CD4-positive, alpha-beta memory T cell (primary cell): ENCODE measurements at places on chromosomes 12 and 14. TPM values are rescaled to one million over a fixed set of nuclear protein-coding genes. Genes with fewer than 3 reads are reported as not detected.
A peak's percentile ranks its signal among the peaks of the same experiment; 100 is the strongest.

- no peaks in the 10 kb centered on the region for H3K36me3 ChIP-seq
- H3K4me1 ChIP-seq = no peaks in the 10 kb centered on the region
- no peak overlapping the region for H3K27ac ChIP-seq
- DNase-seq = no peak
- H3K4me3 ChIP-seq = no peak overlapping the region
Observed at GRCh38 chr14:71485833-71486232, 446.4 kb upstream of the RGS6 start.

The ASIC1 gene
- total RNA-seq = 0.26 TPM

GRCh38 chr14:21075719-21076437 lies 5.8 kb downstream of the ARHGEF40 start:
- DNase-seq = no peak
- H3K27me3 ChIP-seq = peaks cover 22% of the 10 kb centered on the region
- no peak overlapping the region for H3K27ac ChIP-seq
- H3K4me1 ChIP-seq = peaks cover 13% of the 10 kb centered on the region
- no peaks in the 10 kb centered on the region for H3K36me3 ChIP-seq

The CLEC6A gene
- not detected for total RNA-seq

DNA sequence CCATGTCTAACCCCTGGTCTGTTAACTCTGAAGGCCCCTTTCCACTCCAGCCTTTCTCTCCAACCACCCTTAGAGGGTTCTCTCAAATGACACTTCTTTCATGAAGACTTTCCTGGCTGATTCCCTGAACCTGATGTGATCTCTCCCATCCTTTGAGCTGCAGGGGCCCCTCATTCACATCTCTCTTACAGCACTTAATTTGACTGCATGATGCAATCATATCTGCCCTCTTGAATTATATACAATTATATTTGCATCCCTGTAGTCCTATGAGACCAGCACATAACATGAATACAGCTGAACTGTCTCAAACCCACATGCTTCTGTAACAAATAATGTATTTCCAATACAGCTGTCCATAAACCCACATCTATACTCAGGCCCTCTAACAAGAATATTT lies 56.4 kb downstream of the PPP2R5E start:
- H3K36me3 ChIP-seq = no peaks in the 10 kb centered on the region
- H3K27ac ChIP-seq = no peak overlapping the region
- no peak for DNase-seq
- no peaks in the 10 kb centered on the region for H3K27me3 ChIP-seq
- H3K4me3 ChIP-seq = no peak overlapping the region
- peaks cover 6% of the 10 kb centered on the region for H3K4me1 ChIP-seq

The PTGDR gene
- total RNA-seq = 2.1 TPM

DNA sequence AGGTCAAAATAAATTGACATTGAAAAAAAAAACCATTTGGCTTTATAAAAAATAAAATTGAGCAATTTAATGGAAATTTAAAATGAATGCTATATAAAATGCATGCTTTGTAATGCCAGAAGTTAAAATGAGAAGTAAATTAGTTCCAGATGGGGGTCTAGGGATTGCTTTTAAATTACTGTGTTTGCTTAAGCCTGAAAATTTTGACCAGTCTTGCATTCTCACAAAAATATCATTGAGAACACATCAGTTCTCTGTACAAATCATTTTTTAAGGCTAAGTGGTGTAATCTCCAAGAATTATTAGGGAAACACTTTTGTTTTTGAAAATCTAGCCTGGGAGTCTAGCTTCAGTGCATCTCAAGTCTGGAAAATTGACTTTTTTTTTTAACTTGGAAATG lies 90.7 kb downstream of the RERG start:
- no peak overlapping the region for H3K4me3 ChIP-seq
- no peaks in the 10 kb centered on the region for H3K36me3 ChIP-seq
- no peak overlapping the region for H3K27ac ChIP-seq
- H3K27me3 ChIP-seq = no peaks in the 10 kb centered on the region

- H3K27me3 ChIP-seq = no peaks in the 10 kb centered on the region
- H3K36me3 ChIP-seq = no peaks in the 10 kb centered on the region
- no peak for DNase-seq
- H3K4me3 ChIP-seq = no peak overlapping the region
Observed at GRCh38 chr12:73421832-73422231, 1115.8 kb upstream of the ATXN7L3B start.

GRCh38 chr12:31584782-31585181 lies 6.2 kb downstream of the DENND5B start:
- H3K4me1 ChIP-seq = no peaks in the 10 kb centered on the region
- H3K27me3 ChIP-seq = peaks cover 13% of the 10 kb centered on the region
- no peak overlapping the region for H3K4me3 ChIP-seq
- no peaks in the 10 kb centered on the region for H3K36me3 ChIP-seq
- H3K27ac ChIP-seq = no peak overlapping the region

The RIPK3 gene
- 63.5 TPM for total RNA-seq

DNA sequence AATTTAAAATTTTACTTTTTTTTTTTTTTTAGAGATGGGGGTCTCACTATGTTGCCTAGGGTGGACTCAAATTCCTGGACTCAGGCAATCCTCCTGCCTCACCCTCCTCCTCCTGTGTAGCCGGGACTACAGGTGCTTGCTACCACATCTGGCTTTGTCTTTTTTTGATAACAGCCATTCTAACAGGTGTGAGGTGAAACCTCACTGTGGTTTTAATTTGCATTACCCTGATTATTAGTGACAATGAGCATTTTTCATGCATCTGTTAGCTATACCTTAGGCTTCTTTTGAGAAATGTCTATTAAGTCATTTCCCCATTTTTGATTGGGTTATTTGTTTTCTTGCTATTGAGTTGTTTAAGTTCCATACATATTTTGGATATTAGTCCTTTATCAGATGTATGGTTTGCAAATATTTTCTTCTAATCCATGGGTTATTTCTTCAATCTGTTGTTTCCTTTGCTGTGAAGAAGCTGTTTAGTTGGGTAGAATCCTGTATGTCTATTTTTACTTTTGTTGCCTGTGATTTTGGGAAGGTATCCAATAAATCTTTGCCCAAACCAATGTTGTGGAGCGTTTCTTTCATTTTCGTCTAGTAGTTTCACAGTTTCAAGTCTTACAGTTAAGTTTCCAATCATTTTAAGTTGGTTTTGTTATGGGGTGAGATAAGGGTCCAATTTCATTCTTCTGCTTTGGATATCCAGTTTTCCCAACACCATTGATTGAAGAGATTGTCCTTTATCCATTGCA lies 86.1 kb downstream of the MYF5 start:
- no peaks in the 10 kb centered on the region for H3K36me3 ChIP-seq
- no peaks in the 10 kb centered on the region for H3K4me1 ChIP-seq
- no peak overlapping the region for H3K27ac ChIP-seq

GRCh38 chr12:123941624-123942237 lies 30.9 kb downstream of the CCDC92 start:
- H3K27me3 ChIP-seq = no peaks in the 10 kb centered on the region
- no peak for DNase-seq
- H3K36me3 ChIP-seq = peaks cover 19% of the 10 kb centered on the region
- H3K4me1 ChIP-seq = peaks cover 20% of the 10 kb centered on the region
- H3K27ac ChIP-seq = no peak overlapping the region
- no peak overlapping the region for H3K4me3 ChIP-seq

GRCh38 chr12:46374310-46374709 lies 1.7 kb upstream of the SLC38A2 start:
- DNase-seq = no peak
- H3K27ac ChIP-seq = no peak overlapping the region
- H3K36me3 ChIP-seq = peaks cover 12% of the 10 kb centered on the region
- no peak overlapping the region for H3K4me3 ChIP-seq
- H3K4me1 ChIP-seq = peaks cover 37% of the 10 kb centered on the region
- no peaks in the 10 kb centered on the region for H3K27me3 ChIP-seq

DNA sequence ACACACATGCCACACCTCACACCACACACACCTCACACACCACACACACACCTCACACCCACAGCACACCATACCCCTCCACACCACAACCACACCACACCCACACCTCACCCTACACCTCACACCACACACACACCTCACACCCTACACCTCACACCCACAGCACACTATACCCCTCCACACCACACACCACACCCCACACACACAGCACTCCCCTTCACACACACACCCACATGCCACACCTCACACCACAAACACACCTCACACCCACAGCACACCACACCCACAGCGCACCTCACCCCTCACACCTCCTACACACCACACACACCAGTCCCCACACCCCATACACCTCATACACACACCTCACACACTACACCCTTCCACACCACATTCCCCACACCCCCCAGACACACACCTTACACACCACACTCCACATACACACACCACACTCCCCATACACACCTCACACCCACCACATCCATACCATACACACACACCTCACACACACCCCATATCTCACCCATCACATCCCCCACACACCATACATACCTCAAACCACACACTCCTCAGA lies 80.0 kb downstream of the ACTN1 start:
- H3K4me1 ChIP-seq = no peaks in the 10 kb centered on the region
- peaks cover 19% of the 10 kb centered on the region for H3K36me3 ChIP-seq
- H3K27me3 ChIP-seq = no peaks in the 10 kb centered on the region
- no peak overlapping the region for H3K27ac ChIP-seq
- H3K4me3 ChIP-seq = no peak overlapping the region
- no peak for DNase-seq

The ASPG gene
- not detected for total RNA-seq

DNA sequence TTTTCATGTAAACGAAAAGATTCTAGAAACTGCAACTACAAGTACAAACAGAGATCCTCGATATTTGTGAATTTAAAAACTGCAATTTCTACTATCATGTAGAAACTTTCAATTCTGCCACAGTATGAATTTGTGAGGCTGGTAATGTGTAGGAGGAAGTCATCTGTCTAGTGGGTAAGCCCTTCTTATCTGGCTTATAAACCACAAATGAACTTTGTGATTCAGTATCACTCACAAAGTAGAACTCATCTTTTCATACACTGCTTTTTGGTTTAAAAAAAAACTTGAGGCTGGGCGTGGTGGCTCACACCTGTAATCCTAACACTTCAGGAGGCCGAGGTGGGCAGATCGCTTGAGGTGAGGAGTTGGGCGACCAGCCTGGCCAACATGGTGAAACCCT lies 20.7 kb downstream of the GTF2A1 start:
- peaks cover 14% of the 10 kb centered on the region for H3K4me1 ChIP-seq
- H3K27ac ChIP-seq = no peak overlapping the region
- peaks cover 29% of the 10 kb centered on the region for H3K36me3 ChIP-seq
- no peaks in the 10 kb centered on the region for H3K27me3 ChIP-seq
- no peak overlapping the region for H3K4me3 ChIP-seq

The ANKLE2 gene
- 101 TPM for total RNA-seq

GRCh38 chr12:14975457-14975856 lies 2.6 kb downstream of the PDE6H start:
- peaks cover 17% of the 10 kb centered on the region for H3K4me1 ChIP-seq
- no peak overlapping the region for H3K27ac ChIP-seq
- no peaks in the 10 kb centered on the region for H3K27me3 ChIP-seq
- DNase-seq = no peak
- no peak overlapping the region for H3K4me3 ChIP-seq

The SLC8A3 gene
- not detected for total RNA-seq

DNA sequence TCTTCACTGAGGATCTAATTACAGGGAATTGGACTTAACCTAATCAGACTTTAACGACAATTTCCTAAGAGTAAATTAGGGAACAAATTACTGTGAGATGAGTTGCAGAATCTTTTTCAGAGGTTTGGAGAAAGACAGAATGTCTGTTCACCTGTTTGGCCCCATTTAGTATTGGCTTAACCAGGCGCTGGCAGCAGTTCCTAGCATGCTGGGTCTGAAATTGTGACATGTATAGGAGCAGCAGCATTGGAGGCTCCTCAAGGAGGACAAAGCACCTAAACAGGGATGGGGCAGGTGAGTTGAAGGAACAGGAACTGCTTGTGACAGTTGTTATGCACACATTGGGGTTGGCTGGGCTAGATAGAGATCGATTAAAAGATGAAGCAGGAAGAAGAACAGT lies 51.0 kb downstream of the KCNMB4 start:
- DNase-seq = no peak
- H3K36me3 ChIP-seq = no peaks in the 10 kb centered on the region
- H3K27ac ChIP-seq = no peak overlapping the region
- H3K27me3 ChIP-seq = no peaks in the 10 kb centered on the region

DNA sequence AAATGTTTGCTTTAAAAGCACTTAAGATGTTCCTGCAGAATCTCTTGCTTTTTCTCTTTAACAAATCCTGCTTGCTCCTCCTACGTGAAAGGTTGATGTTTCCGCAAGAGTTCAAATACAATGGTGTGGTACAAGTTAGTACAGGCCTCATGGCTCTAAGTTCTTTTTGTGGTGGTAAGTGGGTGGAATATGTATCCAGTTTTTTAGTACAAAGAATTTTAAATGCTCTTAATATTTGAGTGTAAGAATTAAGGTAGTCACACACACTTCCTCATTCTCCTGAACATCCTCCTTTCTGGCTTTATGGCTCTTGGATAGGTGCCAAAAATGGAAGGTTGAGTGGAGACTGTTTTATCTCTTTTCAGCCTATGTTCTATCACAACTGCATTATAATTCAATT lies 1.8 kb downstream of the OTOGL start:
- no peaks in the 10 kb centered on the region for H3K27me3 ChIP-seq
- no peak for DNase-seq
- no peaks in the 10 kb centered on the region for H3K36me3 ChIP-seq
- no peak overlapping the region for H3K4me3 ChIP-seq
- no peak overlapping the region for H3K27ac ChIP-seq

GRCh38 chr14:50062438-50063085 lies 53.8 kb downstream of the VCPKMT start:
- DNase-seq = peak; percentile 82
- H3K4me3 ChIP-seq = peak overlapping the region; percentile 42
- H3K4me1 ChIP-seq = peaks cover 80% of the 10 kb centered on the region
- H3K27ac ChIP-seq = peak overlapping the region; percentile 83
- H3K36me3 ChIP-seq = no peaks in the 10 kb centered on the region

DNA sequence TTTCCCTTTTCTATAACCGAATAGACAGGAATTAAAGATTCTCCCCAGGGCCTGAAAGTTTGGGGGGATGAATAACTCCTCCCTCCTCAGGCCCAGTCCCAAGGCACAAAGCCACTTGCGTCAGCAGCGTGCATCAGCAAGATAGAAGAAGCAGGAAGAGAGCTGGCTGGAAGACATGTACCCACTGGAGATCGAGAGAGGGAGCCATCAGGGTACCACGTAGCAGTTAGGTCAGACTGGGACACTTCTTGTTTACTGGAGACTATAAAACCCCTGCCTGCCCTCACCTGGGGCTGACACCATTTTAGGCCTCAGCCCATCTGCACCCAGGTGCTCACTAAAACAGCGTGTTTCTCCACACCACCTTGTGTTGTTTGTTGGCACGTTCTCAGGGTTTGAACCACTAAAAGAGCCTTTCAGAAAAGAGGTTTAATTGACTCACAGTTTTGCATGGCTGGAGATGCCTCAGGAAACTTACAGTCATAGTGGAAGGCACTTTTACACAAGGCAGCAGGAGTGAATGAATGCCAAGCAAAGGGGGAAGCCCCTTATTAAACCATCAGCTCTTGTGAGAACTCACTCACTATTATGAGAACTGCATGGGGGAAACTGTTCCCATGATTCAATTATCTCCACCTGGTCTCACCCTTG lies 93.2 kb downstream of the TMTC3 start:
- no peak for DNase-seq
- no peak overlapping the region for H3K4me3 ChIP-seq
- H3K36me3 ChIP-seq = no peaks in the 10 kb centered on the region
- H3K27ac ChIP-seq = no peak overlapping the region
- no peaks in the 10 kb centered on the region for H3K27me3 ChIP-seq
